ENCODE measurements at places on chromosomes 5 and 9.

DNA sequence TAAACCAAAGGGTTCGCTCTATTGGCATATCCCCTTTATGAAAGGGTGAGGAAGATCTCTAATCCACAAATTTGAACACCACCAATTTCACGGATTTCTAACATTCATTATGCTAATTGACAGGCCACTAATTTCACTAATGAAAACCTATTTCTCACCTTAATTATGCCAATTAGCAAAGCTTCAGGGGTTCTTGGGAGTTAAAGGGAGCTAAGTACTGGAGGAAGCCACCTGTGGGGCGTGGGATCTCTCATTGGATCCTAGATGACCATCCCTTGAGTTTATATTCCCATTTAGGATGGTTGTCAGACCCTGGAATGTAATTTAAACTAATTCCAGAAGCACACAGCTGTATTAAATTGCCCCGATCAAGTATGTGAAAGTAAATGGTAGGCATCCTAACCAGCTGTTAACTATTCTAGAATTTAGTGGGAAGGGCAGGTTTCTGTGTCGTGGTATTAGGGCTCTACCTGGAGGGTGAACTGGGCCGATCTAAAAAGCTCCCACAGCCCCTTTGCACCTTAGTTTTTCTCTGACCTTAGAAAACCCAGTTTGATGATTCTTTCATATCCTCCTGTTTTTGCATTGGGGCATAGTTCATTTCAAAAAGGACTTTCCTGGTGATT, 77.1 kb downstream of the C9orf152 start:
- DNase-seq = peak; percentile 82

DNA sequence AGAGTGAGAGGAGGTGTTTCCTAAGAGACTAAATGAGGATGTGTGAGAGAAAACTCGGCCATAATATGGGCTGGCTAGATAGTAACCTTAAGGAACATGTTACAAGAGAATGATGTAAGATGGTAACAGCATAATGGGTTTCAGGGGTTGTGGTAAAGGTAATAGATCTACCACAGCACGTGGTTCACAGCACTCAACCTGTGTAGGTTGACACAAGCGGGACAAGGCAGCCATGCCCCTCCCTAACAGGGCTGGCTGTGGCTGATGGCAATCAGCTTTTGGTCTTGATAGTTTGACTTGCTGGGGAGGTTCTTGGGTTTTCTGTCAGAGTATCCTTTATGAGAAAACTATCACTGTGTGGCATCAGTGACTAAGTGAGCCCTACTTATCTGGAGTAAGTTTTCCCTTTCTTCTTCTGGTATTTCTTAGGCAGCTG, 138.6 kb downstream of the TRIO start:
- no peak for DNase-seq

- DNase-seq = no peak
Measured at GRCh38 chr5:96236051-96236450, 197.0 kb downstream of the PCSK1 start.

DNA sequence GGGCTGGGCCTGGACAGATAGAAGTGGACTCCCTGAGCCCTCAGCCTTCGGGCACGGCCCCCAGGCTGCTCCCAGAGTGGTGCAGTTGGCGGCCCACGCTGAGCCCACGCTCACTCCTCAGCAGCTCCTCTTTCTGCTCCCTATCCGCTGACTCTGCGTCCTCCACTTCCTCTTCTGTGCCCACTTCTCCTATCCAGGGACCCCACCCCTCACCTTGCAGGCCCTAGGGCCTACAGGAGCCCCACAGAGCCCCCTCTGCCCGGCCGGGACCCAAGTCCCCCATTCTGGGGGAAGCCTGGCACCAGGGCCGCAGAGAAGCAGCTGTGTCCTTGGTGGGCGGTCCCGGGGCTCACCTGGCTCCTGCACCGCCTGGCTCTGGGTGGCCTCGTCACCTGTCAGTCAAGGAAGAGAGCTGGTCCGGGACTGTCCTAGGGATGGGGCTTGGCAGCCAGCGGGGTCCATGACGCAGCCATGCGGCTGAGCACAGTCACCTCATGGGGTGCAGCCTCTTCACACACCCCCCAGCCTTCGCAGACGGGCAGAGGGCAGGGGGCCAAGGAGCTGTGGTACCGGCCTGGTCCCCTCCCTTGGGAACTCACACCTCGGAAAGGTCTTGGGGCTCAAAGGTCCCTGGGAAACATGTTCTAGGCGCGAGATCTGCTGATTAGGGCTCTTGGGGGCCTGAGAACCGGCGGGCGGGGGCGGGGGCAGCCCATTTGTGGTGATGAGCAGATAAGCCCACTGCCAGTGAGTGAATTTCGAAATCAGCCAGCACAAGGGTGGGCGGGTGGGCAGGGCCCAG, 5.4 kb upstream of the NRARP start:
- no peak for DNase-seq

DNA sequence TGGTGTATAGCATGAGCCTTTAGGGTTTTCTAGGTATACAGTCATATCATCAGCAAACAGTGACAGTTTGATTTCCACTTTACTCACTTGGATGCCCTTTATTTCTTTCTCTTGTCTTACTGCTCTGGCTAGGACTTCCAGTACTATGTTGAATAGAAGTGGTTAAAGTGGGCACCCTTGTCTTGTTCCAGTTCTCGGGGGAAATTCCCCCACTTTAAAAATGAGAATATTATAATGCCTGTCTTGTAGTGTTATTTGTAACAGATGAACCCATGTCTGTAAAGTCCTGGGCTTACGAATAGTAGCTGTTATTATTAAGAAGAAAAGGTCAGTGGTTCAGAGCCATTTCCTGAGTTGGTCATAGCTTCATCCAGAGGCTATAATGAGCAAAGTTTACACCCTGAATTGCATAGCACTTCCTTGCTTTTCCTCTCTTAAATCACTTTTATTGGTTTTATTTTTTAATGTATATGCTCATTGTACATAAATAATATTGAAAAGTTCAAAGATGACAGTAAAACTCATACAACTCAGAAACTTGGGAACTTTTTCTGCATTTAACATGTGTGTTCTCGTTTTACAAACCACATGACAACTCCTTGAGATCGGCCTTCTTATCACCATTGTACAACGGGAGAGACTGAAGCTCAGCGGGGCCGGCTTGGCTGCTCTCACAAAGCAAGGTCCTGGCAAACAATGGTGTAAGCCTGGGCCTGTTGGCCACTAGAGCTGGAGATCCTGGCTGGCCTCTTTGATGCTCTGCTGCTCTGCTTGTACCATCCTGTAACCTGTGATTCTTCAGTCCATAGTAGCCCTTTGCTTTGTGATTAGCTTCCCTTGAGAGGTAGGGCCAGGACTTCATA, 85.2 kb downstream of the CYFIP2 start:
- DNase-seq = no peak

DNA sequence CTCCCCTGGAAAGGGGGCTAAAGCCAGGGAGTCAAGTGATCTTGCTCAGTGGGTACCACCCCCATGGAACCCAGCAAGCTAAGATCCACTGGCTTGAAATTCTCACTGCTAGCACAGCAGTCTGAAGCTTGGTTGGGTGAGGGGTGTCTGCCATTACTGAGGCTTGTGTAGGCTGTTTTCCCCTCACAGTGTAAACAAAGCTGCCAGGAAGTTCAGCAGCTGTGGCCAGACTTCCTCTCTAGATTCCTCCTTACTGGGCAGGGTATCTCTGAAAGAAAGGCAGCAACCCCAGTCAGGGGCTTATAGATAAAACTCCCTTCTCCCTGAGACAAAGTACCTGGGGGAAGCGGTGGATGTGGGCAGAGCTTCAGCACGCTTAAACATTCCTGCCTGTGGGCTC, 17.1 kb upstream of the EPB41L4A start:
- no peak for DNase-seq

- no peak for DNase-seq
Measured at GRCh38 chr5:30103052-30103451, 1090.4 kb upstream of the CDH6 start.

GRCh38 chr5:11182441-11183080, 421.5 kb upstream of the DAP start:
- peak; percentile 92 for DNase-seq

- no peak for DNase-seq
Measured at GRCh38 chr5:177361418-177362291, 3.9 kb downstream of the RGS14 start.

GRCh38 chr5:59661311-59661710, 232.2 kb downstream of the PDE4D start:
- no peak for DNase-seq

GRCh38 chr5:7473668-7474215, 77.8 kb downstream of the ADCY2 start:
- DNase-seq = peak; percentile 91

- DNase-seq = no peak
Measured at GRCh38 chr9:14399756-14400657, 86.1 kb upstream of the NFIB start.

DNA sequence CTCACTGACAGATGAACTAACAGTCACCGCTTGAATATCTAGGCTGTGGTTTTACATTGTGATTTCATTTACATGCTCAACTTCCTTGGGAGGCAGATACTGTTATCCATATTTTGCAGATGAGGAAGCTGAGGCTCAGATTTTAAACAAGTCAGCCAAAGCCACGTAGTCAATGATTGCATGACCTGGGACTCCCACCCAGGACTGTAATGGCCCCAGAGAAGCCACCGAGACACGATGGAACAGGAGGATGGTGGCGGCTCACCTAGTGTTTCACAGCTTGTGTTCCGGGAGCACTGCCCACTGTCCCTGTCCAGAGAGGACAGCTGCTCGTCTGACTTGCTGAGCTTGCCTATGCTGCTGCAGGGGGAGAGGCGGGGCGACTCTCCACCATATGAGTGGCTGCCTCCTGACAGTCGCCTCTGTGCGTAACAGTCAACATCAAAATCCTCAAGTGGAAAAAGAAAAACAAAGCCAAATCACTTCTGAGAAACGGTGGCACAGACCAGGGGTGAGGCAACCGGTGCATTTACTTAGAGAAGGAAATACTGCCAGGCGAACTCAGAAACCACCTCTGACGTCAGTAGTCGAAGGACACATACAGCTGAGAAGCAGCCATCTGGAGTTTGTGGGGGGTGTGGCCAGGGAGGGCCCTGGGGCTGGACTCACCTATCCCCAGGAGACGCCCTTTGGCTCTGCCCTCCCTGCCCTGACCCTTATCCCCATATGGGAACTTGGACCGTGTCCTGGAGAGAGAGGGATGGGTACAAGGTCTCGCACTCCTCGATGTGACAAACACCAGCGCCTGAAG, 82.5 kb downstream of the PRRT1B start:
- DNase-seq = no peak

DNA sequence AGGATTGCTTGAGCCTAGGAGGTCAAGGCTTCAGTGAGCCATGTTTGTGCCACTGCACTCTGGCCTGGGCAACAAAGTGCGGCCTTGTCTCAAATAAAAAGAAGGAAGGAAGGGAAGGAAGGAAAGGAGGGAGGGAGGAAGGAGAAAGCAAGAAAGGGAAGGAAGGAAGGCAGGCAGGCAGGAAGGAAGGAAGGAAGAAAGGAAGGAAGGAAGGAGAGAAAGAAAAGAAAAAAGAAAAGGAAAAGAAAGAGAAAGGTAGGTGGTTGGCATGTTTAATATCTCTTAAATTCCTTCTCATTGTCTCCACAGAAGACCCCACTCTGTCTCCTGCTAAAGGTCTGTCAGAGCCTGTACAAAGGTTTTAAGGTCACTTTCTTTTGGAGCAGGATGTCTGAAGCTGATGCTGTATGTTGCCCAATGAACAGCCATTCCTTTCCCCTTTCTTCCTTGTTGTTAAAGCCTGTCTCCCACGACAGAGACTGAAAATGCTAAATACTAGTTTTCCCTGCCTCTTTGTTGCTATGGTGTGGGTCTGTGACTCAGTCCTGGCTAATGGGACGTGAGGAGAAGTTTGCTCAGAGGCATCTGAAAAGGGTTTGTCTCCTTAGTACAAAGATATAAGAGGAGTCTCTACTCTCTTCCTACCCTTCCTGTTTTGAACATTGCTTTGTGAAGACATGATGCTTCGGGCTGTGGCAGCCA, 213.3 kb downstream of the PCSK1 start:
- DNase-seq = peak; percentile 10

- DNase-seq = no peak
Measured at GRCh38 chr9:104740621-104741020, 6.9 kb upstream of the NIPSNAP3A start.

GRCh38 chr5:125140220-125140619, 393.8 kb upstream of the ZNF608 start:
- no peak for DNase-seq

DNA sequence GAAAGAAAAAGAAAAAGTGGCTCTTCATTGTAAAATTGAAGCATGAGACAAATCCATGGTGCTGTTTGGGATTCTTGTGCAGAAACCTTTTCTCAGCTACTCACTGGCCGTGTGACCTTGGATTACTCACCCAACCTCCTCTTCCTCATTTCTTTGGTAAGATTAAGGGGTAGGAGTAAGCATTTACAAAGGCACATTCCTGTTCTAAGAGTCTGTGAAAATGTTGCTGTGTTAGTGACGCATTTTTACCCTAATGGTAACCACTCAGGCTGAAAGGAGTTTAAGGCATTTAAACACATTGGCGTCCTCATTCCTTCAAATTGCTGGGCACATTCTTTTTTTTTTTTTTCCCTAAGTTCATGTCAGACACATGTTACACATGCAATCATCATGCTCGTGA, 4.3 kb downstream of the RAI14 start:
- no peak for DNase-seq

- peak; percentile 96 for DNase-seq
Measured at GRCh38 chr9:14747111-14747510, 24.6 kb upstream of the CER1 start.

DNA sequence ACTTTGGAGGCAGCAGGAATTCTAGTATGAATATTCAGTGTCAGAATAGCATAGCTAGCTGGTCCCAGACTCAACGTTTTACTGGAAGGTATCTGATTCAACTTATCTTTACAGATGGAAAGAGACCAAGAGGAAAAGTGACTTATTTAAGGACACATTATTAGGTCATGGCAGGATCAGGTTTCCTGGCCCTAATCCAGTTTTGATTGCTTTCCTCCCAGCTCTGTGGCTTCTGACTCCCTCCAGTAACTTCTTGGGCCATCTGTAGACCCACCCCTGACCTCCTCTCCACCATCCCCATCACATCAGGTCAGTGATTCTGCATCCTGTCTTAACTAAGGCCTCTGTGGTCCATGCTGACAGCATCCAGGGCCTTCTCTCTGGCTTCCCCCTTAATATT, 38.4 kb downstream of the SH3TC2 start:
- DNase-seq = no peak

DNA sequence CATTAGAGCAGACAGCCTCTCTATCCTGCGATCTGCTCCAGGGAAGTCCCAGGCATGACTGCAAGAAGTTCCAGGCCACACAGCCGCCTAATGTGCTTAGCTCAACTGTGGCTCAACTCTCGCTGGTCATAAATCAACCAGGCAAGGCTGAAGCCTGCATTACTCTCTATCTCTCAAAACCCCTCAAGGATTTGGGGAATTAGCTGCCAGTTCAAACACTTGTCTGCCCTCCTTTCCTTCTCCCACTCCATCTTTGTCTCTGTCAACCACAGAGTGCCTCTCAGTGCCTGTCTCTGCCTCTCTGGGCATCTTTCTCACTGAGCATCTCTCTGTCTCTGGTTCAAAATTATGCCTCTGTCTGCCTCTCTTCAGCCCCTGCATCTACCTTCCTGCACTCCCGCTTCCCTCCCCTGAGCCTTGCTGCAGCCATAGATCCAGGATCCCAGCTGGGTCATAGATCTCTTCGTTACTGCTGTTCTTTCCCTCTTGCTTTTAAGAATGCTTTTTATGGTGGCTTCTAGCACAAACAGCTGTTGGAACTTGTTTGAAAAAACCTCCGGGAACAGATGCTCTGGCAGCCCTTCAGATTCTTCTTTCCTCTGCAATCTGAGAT, 27.9 kb upstream of the GALNT10 start:
- DNase-seq = no peak

- peak; percentile 89 for DNase-seq
Measured at GRCh38 chr5:92401492-92401891, 1018.4 kb upstream of the ARRDC3 start.

Data from mesendoderm (in vitro differentiated cells).